Caco-2 (cell line): ENCODE measurements at places on chromosomes 7 and 10. TPM values are rescaled to one million over a fixed set of nuclear protein-coding genes. Genes with fewer than 3 reads are reported as not detected.
A peak's percentile ranks its signal among the peaks of the same experiment; 100 is the strongest.

DNA sequence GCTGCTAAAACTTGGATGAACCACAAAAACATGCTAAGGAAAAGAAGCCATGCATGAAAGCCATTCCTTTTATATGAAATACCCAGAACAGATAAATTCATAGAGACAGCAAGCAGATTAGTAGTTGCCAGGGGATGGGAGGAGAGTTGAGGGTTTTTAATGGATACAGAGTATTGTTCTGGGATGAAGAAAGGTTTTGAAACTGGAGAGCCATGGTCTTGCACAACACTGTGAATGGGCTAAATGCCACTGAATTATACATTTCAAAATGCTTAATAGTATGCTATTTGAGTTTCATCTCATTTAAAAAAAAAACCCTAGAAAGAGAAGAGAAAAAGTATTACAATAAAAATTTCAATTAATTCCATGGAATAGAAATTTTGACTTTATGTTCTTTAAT, 154.3 kb downstream of the GNAT3 start:
- no peak overlapping the region for H3K27ac ChIP-seq
- no peaks in the 10 kb centered on the region for H3K36me3 ChIP-seq
- DNase-seq: no peak
- H3K27me3 ChIP-seq: no peaks in the 10 kb centered on the region
- no peaks in the 10 kb centered on the region for H3K4me1 ChIP-seq

GRCh38 chr10:50216894-50217293, 34.4 kb downstream of the ASAH2 start:
- H3K36me3 ChIP-seq: no peaks in the 10 kb centered on the region
- no peak overlapping the region for H3K27ac ChIP-seq
- no peak overlapping the region for H3K4me3 ChIP-seq
- no peaks in the 10 kb centered on the region for H3K27me3 ChIP-seq
- DNase-seq: no peak

ENTPD1 gene
- 1.7 and 2.2 TPM in 2 replicates for total RNA-seq

- H3K4me1 ChIP-seq: no peaks in the 10 kb centered on the region; the same call in 1 of the 2 replicates
- DNase-seq: no peak
- H3K27me3 ChIP-seq: no peaks in the 10 kb centered on the region
- H3K27ac ChIP-seq: no peak overlapping the region
Observed at GRCh38 chr7:32502728-32503127, 7.4 kb downstream of the AVL9 start.

CALHM1 gene
- not detected in 2 replicates for total RNA-seq

GRCh38 chr10:122328676-122329075, 45.8 kb upstream of the PLEKHA1 start:
- no peaks in the 10 kb centered on the region for H3K27me3 ChIP-seq
- no peak for DNase-seq

CAV2 gene
- total RNA-seq: 17.6 and 18.1 TPM in 2 replicates

GIMAP4 gene
- total RNA-seq: not detected in 2 replicates

TMEM196 gene
- total RNA-seq: not detected in 2 replicates

- peaks cover 13% of the 10 kb centered on the region; the same call in 1 of the 2 replicates for H3K4me1 ChIP-seq
- H3K4me3 ChIP-seq: no peak overlapping the region
- peaks cover 3% of the 10 kb centered on the region for H3K27me3 ChIP-seq
Observed at GRCh38 chr7:155815332-155816191, 3.3 kb upstream of the SHH start.

EGFR gene
- total RNA-seq: 55.1 and 60.1 TPM in 2 replicates

DNA sequence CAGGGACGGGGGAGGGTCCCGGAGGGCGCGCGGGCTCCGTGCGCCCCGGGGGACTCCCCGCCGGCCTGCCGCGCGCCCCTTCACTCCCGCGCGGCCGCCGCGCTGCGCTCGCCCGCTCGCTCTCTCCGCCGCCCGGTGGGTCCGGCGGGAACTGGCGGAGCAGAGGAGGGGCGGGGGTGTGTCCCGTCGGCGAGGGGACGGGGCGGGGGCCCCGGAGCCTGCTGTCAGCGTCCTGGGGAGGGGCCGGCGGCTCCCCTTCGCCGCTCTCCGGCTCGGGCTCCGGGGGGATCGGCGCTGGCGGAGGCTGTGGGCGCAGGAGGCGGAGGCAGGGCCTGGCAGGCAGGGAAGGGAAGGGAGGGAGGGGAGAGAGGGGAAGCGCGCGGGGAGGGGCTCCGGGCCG, at the start of gene SH3PXD2A:
SH3PXD2A (minus strand) TSS at position 153 of the 400 bp plus-strand sequence. CDS start 310 bp downstream, outside the sequence.
- peaks cover 11% of the 10 kb centered on the region for H3K4me1 ChIP-seq
- peak within 1 kb of the TSS; percentile 51 for H3K4me3 ChIP-seq
- DNase-seq: peak; percentile 67
- H3K36me3 ChIP-seq: peaks cover 2% of the 10 kb centered on the region; the same call in 1 of the 2 replicates
- H3K27ac ChIP-seq: peak within 1 kb of the TSS; percentile 34
- no peaks in the 10 kb centered on the region for H3K27me3 ChIP-seq

DNA sequence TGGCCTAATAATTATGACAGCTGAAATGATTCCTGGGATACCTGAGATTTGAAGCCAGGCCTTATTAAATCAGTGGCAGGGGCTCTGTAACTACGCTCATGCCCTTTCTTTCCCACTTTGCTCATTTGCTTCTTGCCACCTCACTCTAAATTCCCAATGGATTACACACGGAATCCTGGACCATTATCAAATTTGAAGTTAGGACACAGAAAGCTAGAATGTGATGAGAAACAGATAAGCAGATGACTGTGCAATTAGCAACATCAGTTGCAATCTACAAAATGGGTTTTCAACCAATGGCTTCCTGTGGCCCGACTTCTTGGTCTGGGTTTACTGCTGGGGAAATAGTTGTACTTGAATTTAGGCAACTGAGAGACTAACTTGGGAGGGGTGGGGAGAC, 374.3 kb downstream of the INHBA start:
- H3K4me1 ChIP-seq: no peaks in the 10 kb centered on the region
- no peak overlapping the region for H3K27ac ChIP-seq
- no peak for DNase-seq
- no peaks in the 10 kb centered on the region for H3K27me3 ChIP-seq
- H3K36me3 ChIP-seq: no peaks in the 10 kb centered on the region

DNA sequence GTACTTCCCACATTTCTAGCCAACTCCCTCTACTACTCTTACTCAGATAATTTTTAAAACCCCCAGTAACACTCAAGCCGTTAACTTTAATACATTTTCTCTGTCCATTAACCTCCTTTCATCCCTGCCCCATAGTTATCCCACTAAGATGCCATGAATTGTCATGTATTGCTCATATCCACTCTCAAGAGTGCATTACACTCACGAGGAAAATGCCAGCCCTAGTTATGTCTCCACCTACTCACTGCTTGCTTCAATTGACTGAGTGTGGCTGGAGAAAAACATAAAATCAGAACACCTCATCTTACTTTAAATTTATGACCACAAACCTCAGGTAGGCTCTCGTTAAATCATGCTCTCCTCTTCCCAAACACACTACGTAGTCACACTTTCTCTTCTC, 324.1 kb upstream of the NPSR1 start:
- H3K4me3 ChIP-seq: no peak overlapping the region
- no peaks in the 10 kb centered on the region for H3K36me3 ChIP-seq
- H3K4me1 ChIP-seq: no peaks in the 10 kb centered on the region
- H3K27ac ChIP-seq: no peak overlapping the region
- DNase-seq: no peak

GRCh38 chr7:9718071-9718661, 1255.5 kb upstream of the PHF14 start:
- no peaks in the 10 kb centered on the region for H3K27me3 ChIP-seq
- no peak overlapping the region for H3K4me3 ChIP-seq
- no peak overlapping the region for H3K27ac ChIP-seq
- no peaks in the 10 kb centered on the region for H3K36me3 ChIP-seq

- no peaks in the 10 kb centered on the region for H3K27me3 ChIP-seq
- no peaks in the 10 kb centered on the region for H3K36me3 ChIP-seq
- DNase-seq: no peak
Observed at GRCh38 chr10:3471472-3471871, 298.9 kb upstream of the PITRM1 start.

PHKG1 gene
- total RNA-seq: 1.1 and 1.6 TPM in 2 replicates

DNA sequence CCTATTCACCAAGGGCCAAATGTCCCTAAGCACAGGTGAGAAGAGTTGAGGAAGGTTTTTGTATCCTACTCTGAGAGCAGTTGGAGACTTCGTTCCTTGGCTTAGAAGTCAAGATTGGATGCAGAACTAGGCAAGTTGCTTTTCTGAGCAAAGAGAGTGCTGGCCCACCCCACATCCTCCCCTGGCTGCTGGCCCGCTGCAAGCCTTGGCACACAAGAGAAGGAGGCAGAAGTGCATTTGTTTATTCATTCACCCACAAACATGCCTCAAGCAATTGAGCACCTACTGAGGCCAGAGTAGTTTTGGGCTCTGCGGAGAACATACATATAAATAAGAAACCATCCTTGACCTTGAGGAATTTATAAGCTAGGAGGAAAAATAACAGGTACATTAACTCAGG, 318.9 kb downstream of the KCNMA1 start:
- no peak for DNase-seq
- no peak overlapping the region for H3K4me3 ChIP-seq
- no peaks in the 10 kb centered on the region for H3K36me3 ChIP-seq
- H3K4me1 ChIP-seq: no peaks in the 10 kb centered on the region; the same call in 1 of the 2 replicates
- H3K27ac ChIP-seq: no peak overlapping the region

DNA sequence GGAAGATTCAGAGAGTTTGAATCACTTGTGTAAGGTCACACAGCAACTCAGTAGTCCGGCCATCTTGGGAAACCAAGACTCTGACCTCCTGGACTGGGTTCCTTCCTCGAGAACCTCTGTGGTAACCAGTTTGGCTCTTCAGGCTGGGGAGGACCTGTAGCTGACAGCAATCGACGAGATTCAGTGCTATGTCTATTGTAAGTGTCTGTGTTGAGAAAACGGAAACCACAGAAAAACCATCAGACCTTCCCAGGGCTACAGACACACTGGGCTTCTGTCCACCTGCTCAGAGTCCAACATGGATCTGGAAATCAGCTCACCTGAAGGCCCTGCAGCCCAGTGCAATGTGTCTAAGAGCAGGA, 403.7 kb downstream of the RPS24 start:
- no peaks in the 10 kb centered on the region for H3K27me3 ChIP-seq
- peak overlapping the region; percentile 55 for H3K27ac ChIP-seq
- DNase-seq: no peak
- H3K36me3 ChIP-seq: no peaks in the 10 kb centered on the region

GRCh38 chr7:137969828-137970227, 32.1 kb downstream of the CREB3L2 start:
- no peaks in the 10 kb centered on the region for H3K27me3 ChIP-seq
- peaks cover 2% of the 10 kb centered on the region; the same call in 1 of the 2 replicates for H3K36me3 ChIP-seq
- no peak overlapping the region for H3K27ac ChIP-seq
- DNase-seq: no peak

NPFFR1 gene
- total RNA-seq: not detected in 2 replicates

- no peaks in the 10 kb centered on the region for H3K27me3 ChIP-seq
- no peak overlapping the region for H3K4me3 ChIP-seq
- H3K27ac ChIP-seq: no peak overlapping the region
Observed at GRCh38 chr7:99837649-99838361, 10.0 kb downstream of the CYP3A43 start.

DNA sequence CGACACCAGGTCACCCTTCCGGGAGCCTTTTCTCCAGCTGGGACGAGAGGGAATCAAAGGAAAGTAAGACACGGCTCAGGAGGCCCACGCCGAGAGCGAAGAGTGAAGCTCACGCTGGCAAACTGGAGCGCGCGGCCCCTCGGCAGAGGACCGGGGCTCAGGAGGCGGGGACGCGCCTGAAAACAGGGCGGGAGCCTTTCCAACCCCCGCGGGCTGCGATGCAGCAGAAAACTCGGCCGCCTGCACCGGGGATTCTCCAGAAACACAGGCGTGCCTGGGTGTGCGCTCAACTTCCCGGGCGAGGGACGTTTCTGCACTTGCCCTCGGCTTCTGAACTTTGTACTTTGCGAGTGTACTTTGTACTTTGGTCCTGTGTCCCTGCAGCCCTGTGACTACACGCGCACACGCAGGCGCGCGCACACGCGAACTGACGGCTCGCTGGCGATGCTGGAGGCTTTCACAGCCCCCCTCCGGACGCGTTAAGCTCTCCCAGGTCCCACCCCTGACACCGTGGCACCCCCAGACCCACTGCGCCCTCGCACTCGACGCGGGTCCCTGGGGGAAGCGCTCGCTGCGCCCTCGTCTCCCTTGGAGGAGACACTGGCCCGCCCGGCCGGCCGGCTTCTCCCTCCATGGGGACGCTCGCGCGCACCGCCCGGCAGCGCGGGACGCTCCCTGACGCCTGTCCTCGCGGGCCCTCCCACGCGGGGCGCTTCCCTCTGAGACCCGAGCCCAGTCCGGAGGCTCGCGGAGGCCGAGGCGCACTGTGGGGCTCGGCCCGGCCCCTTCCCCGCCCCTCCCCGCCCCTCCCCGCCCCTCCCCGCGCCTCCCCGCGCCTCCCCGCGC, 588 bp upstream of the PAOX start:
- peak overlapping the region; percentile 45 for H3K27ac ChIP-seq
- H3K27me3 ChIP-seq: no peaks in the 10 kb centered on the region
- peak overlapping the region; percentile 97 for H3K4me3 ChIP-seq
- H3K4me1 ChIP-seq: peaks cover 16% of the 10 kb centered on the region

RBP3 gene
- total RNA-seq: not detected in 2 replicates

- no peak overlapping the region for H3K27ac ChIP-seq
- no peaks in the 10 kb centered on the region for H3K27me3 ChIP-seq
- H3K36me3 ChIP-seq: no peaks in the 10 kb centered on the region
- DNase-seq: no peak
Observed at GRCh38 chr7:29167721-29168120, 21.4 kb upstream of the CPVL start.

- no peak overlapping the region for H3K27ac ChIP-seq
- peaks cover 24% of the 10 kb centered on the region for H3K4me1 ChIP-seq
- H3K4me3 ChIP-seq: no peak overlapping the region
- no peaks in the 10 kb centered on the region for H3K36me3 ChIP-seq
Observed at GRCh38 chr7:114860206-114860605, 61.7 kb upstream of the MDFIC start.

EIF5AL1 gene
- 0.93 and 1.1 TPM in 2 replicates for total RNA-seq

OR6B1 gene
- total RNA-seq: not detected in 2 replicates

GRCh38 chr10:75418293-75418692, 13.1 kb upstream of the LRMDA start:
- no peaks in the 10 kb centered on the region for H3K4me1 ChIP-seq
- H3K4me3 ChIP-seq: no peak overlapping the region
- no peak overlapping the region for H3K27ac ChIP-seq
- no peaks in the 10 kb centered on the region for H3K36me3 ChIP-seq

DNA sequence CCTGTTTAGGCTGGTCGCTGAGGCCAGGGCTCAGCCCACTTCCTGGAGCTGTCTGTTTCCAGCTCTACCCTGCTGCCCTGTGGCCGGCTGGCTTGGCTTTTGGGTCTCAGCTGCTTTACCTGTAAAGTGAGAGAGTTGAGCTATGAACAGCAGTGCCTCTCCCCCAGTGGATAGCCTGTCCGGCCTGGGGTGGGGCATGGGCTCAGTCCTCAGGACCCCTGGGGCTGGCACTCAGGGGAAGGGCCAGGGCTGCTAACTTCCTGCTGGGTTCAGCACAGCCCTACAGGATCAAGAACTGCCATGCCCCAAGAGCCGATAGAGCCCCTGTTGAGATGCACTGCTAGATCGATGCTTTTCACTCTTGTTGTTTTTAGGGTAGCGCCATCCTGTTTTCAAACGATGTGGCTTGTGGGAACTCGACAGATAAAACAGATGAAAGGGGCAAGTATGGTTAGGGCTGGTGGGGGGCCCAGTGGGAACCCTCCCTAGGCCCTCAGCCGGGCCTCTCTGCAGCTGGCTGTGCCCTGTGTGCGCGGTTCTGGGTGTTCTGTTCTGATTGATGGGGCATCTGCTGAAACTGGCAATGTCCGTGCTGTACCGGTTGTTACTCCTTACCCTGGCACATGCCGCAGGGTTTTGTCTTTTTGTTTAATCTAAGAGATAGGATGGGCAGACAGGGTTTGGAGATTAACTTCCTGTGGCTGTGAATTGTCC, 10.0 kb upstream of the SFRP5 start:
- H3K27me3 ChIP-seq: no peaks in the 10 kb centered on the region
- no peaks in the 10 kb centered on the region for H3K36me3 ChIP-seq
- no peak overlapping the region for H3K4me3 ChIP-seq
- H3K4me1 ChIP-seq: peaks cover 23% of the 10 kb centered on the region

GRCh38 chr10:117964536-117964935, 82.2 kb downstream of the RAB11FIP2 start:
- H3K4me3 ChIP-seq: no peak overlapping the region
